Activated B cell treated with CpG ODN at 0.5 μM for 24 hours (primary cell): ENCODE measurements at places on chromosomes 12 and 14.

- DNase-seq, result peak; percentile 59
Observed at GRCh38 chr12:49763006-49763591, 21.7 kb downstream of the TMBIM6 start.

GRCh38 chr14:21978184-21978998, 304.8 kb upstream of the OR4E1 start:
- DNase-seq, result no peak

DNA sequence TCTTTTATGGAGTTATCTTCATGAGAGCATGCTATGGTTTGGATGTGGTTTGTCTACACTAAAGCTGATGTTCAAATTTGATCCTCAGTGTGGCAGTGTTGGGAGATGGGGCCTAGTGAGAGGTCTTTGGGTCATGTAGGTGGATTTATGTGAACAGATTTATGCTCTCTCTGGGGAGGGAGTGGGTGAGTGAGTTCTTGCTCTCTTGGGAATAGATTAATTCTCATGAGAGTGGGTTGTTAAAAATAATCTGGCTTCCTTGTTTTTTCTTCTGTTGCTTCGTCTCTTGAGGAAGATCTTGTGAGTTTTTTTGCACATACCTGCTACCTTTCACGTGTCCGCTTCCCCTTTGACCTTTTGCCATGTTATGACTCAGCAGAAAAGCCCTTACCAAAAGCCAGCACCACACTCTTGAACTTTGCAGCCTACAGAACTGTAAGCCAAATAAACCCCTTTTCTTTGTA, 20.5 kb downstream of the DERA start:
- no peak for DNase-seq

DNA sequence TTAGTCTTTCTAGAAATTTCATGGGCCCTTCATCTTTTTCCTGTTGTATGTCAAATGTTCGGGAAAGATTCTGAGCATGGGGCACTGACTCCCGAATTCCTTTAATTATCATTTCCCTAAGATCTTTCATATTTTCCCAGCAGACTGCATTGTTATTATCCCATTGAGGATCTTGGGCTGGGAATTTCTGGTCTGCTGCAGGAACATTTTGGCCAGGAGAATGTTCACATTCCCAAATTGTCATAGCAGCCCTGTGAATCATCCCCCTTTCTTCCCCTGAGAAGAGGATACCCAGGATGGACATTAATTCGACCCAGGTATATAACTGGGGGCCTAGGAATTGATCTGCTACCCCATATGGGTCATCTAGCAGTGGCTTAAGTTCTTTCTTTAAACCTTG, 112.5 kb downstream of the RIN3 start:
- DNase-seq, result no peak

- DNase-seq, result no peak
Observed at GRCh38 chr12:84911271-84912197, 1.1 kb downstream of the SLC6A15 start.

GRCh38 chr12:66049538-66050282, 80.8 kb downstream of the LLPH start:
- DNase-seq, result no peak
